ENCODE measurements at places on chromosomes 2 and 18.

- peak; percentile 40 for DNase-seq
Observed at GRCh38 chr18:12991821-12992179, 638 bp downstream of the CEP192 start.

- DNase-seq: no peak
Observed at GRCh38 chr2:127685410-127686080, 10.2 kb upstream of the LIMS2 start.

GRCh38 chr2:69601179-69601612 lies 42.3 kb downstream of the AAK1 start:
- DNase-seq: peak; percentile 85

GRCh38 chr18:62663731-62664336 lies 51.5 kb upstream of the PHLPP1 start:
- peak; percentile 30 for DNase-seq

DNA sequence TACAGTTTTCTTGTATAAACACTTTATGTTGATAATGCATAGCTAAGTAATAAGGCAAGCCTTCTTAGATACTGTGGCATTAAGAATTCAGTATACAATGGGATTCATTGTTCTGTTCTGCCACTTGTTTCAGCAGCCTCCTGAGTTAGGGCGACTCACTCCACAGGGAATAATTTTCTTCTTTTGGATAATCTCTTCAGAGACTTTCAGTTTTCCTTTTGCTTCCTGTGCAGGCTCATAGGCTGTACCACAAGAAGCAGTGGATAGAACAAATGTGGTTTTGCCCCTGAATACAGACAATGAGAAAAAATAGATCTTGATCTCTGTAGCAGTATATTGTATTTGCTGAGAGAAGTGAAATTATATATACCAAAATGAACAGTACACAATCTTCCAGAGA lies 298.0 kb downstream of the ZNF407 start:
- peak; percentile 54 for DNase-seq

DNA sequence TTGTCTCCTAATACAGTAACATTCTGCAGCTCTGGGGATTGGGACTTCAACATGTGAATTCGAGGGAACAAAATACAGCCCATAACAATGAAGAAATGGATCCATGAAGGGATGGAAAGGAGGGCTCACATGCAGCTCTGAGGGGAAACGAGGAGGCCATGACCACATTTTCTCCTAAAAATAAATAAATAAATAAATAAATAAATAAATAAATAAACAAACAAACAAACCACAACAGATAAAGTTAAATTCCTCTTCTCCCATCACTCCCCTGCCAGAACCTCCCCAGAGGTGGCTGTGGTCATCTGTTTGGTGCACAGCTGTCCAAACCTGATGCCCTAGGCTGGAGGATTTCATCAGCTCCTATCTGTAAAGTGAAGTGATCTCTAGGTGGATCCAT lies 42.7 kb downstream of the MAL start:
- DNase-seq: no peak

DNA sequence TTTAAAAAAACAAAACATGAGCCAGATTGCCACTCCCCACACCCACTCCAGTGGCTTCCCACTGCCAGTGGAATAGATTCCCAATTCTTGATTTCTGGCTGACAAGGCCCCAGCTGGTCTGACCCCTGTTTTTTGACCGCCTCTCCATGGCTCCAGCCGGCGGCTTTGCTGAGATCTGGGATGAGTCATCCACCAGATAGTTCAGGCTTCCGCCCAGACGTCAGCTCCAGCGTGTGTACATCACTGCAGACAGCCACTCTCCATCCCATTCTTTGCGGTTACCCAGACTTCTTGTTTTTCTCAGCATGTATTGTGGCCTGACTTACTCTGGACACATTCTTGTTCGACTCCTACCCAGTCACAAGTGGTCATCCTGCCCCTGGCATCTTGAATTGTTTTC lies 227.9 kb downstream of the GBX2 start:
- peak; percentile 99 for DNase-seq

- no peak for DNase-seq
Observed at GRCh38 chr2:97673915-97674283, 4.4 kb downstream of the C2orf92 start.

DNA sequence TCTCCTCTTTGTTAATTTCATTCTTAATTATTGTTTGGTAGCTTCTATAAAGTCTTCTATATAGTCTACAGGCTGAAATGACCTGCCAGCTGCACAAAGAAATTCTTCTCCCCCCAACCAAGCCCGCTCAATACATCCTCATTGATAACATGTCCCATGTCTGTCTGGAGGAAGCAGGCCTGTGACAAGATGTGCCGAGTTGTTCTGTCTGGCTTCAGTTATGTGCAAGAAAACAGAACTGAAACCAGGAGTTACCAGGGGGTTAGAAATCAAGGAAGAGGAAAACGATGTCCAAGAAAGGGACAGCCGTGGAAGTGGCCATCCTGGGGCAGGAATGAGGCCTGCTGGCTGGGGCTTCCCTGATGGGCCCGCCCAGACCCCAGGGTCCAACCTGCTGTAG lies 57.6 kb downstream of the MTCL1 start:
- DNase-seq: no peak

DNA sequence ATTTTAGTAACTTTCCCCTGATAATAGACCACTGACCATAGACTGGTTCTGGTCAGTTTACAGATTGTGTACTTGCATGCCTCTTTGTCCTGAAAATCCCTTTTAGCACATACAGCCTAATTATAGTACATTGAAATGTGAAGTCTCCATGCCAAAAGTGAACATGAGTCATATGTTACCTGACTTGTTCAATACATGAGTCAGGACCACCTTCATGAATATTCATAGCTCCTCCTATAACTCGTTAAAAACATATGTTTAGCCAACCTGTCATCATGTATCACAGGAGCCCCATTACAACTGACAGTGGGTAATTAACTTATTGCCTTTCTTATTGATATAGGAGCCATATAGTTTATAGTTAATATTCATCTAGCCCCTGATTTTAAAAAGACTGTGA lies 78.6 kb downstream of the SH3YL1 start:
- no peak for DNase-seq

DNA sequence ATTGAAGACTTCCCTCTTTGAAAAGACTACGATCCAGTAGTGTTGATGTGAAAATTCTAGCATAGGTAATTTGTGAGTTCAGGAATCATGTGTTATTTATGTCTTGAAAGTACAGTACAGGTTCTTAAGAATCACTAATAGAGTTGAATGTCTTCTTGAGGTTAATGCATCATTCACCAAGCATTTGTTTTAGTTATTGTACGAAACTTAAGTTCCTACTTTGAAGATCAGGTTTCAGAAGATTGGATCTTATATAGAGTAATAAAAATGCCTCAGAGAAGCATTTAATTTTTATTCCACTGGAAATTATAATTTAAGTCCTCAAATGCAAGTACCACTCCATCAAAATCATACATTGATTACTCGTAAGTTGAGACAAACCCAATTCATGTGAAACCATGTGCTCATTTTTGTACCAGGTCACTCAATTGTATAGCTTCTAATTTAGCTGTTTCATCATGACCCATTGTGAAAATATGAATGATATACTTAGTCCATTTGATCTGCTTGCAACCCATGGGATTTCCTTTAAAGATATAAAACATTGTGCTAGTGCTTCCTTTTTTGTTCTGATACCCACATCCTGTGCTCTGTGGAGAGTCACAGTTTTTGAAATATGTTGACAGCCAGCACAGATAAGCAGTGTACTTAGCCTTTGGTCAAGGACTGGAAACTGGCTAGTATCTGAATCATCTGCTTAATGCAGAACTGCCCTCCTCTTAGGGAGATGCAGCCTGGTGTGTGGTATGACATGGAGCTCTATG lies 22.5 kb upstream of the RAB27B start:
- DNase-seq: peak; percentile 96

- DNase-seq: peak; percentile 84
Observed at GRCh38 chr2:178271629-178272333, 77.5 kb downstream of the OSBPL6 start.

DNA sequence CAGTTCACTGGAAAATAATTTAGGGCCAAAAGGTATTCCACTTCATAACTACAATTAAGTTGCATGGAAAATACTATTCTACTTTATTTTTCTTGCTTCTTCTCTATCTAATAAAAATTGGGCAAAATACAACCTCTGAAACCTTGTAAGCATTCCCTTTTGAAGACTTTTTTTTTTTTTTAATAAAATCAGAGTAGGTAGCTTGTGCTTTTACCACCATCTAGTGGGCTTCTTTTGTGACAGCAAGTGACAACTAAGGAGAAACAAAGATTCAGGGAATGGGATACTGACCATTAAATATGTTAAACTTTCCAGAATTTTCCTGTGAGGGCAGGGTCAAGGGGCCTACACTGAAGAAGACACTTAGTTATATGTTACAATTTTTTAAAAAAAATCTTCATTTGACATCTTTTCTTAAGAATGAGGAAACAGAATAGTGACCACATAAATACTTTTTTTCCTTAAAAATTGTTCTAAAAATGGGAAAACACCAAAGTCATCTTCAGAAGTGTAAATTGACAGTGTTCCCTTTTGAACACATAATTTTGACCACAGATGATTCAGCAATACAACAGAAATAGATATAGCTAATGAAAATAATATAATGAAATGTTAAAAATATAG lies 1183.2 kb upstream of the ACVR2A start:
- peak; percentile 75 for DNase-seq

DNA sequence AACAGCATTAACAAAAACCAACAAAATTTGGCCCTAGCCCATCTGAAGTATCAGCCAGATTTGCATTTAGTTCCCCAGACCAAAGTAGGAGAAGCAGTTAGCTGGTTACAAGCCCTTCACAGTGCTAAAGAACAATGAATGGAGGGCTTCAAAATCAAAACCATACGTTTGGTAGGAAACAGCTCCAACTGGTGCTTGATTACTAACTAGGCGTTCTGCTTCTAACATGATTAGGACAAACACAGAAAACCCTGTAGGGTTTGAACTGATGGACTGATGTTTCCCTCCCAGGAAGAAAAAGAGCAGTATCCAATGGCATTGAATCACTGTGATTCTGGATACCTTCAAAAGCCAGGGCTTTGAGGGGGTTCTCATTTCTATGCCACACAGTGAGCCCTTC lies 20.5 kb upstream of the STAT4 start:
- no peak for DNase-seq

- DNase-seq: peak; percentile 71
Observed at GRCh38 chr2:240868286-240869108, at the start of gene AGXT. Gene AGXT, plus strand, starts transcription at chr2:240868824. Its CDS starts 42 bp downstream, at chr2:240868866.

DNA sequence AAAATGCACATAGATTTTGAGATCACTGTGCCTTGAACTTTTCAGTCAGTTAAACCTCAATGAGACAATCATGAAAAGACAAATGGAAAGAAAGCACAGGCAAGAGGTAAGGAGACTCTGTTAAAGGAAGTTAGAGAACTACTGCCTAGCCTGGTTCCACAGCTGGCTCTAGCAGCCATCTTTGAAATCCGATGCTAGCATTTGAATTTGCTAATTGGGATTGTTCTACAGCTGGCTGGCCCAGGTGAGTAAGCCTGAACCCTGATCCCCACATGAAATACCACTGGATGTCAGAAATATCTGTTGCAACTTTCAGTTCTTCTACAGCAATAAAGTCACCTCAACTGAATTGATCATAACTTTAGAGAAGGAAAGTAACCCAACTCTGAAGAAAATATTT lies 315.2 kb upstream of the CHAC2 start:
- DNase-seq: no peak

DNA sequence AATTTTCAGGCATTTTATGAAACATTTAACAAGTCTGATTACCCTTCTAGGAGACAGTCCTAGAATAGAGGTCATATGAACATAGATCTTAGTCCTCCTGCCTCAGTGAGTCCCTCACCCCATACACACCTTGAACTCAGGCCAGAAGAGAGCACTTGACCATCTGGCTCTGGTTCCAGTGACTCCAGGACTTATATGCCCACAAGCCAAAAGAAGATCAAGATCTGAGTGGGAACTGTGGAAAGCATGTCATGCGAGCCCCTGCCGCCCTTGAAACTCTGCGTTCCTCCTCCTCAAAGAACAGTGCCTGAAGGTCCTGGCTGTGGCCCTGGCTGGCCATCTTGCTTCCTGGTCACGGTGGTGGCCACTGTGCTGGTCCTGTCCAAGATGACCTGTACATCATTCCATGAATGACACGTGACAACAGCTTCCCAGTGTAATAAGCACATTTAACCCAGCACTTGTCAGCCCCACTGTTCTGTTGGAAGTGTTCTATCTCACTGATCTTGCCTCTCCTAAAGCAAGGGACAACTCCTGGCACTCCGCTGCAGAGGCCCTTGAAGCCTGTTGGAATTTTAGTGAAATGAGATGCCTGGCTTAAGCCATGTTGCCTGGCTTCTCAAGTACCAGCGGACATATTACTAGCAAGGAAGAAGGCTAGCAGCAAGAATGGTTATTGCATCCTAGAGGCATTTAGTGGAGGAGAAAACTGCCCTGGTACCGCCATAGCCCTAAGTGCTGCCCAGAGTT lies 17.6 kb downstream of the TTC32 start:
- DNase-seq: no peak

- no peak for DNase-seq
Observed at GRCh38 chr2:130846233-130846632, 9.5 kb downstream of the ARHGEF4 start.

- no peak for DNase-seq
Observed at GRCh38 chr2:198717451-198717850, 740.3 kb downstream of the SATB2 start.

- no peak for DNase-seq
Observed at GRCh38 chr2:111108745-111109271, 11.9 kb upstream of the BCL2L11 start.

DNA sequence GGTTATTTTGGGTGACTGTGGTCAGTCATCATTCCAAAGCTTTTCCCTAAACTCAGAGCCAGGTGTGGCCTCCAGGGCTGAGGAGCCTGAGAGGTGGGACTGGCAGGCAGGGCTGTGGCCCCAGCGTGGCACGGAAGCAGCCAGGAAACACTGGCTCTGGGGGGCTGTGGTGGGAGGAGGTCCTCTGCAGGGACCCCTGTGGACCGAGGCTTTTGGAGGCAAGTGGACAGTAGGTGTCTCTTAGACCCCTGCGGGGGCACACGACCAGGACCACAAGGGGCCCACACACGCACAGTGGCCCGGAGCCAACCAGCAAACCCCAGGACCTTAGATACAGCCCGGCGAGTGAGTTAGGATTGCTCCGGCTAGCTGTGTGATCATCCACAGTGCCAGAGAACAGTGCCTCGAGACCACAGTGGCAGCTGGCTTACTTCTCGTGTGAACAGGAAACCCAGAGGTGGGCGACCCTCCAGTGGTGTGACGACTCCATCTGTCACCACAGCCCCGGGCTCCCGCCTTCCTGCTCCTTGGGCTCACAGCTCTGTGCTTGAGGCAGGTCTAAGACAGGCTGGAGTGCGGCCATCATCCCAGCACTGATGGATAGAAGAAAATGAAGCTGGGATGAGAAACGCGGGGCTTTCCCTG lies 1.6 kb upstream of the RTP5 start:
- DNase-seq: no peak

DNA sequence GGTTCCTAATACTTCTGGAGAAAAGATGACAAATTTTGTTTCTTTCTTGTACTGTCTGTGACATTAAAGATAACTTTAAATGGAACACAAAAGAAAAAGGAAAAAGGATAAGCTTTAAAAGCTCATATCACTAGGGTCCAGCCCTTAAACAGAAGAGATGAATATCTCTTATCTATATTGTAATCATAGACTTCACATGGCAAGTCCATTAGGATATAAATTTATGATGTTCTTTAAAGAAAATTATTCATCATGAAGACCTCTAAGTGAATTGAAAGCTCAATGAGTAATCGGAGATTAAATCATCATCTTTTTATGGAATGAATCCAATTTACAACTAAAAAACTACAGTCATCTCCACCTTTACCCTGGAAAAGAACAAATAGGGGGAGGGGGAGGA lies 111.6 kb upstream of the SATB2 start:
- no peak for DNase-seq

- peak; percentile 83 for DNase-seq
Observed at GRCh38 chr2:210586381-210586780, 30.0 kb downstream of the CPS1 start.

GRCh38 chr18:41955688-41956087 lies 654 bp downstream of the PIK3C3 start:
- no peak for DNase-seq

Data from choroid plexus epithelial cell (primary cell).